ENCODE measurements at places on chromosomes 7 and 10.
A peak's percentile ranks its signal among the peaks of the same experiment; 100 is the strongest.

- DNase-seq: no peak
Measured at GRCh38 chr7:131265227-131265626, 62.4 kb upstream of the MKLN1 start.

DNA sequence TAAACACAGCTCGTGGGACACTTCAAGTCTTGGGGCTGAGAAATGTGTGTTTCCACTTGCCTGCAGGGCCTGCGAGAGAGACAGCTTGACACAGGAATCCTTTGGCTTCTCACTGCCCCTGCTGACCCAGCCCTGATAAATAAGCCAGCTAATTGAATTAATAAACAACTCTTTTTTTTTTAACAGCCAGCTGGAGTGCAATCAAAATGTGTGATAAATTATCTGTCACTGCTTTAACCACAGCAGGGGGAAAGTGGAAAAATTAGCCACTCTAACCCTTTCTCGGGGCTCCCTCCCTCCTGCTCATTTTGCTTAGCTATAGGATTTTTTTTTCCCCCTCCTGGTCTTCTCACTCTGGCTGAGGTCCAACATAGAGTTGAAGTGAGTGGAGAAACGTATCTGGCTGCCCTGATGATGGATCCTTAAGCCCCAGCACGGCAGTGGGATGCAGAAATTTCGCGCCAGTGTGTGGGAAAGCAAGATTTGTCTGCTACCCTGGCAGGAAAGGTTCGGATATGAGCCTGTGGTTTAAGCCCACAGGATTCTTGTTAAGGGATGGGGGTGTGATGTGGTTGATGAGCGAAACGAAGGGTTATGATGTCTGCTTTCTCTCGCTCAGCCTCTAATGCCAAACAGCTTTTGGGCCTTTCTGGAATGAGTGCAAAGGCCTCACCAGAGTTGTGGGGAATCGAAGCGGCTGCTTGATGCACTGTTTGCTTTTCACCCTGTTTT, 173.8 kb downstream of the TRIL start:
- peak; percentile 30 for DNase-seq

DNA sequence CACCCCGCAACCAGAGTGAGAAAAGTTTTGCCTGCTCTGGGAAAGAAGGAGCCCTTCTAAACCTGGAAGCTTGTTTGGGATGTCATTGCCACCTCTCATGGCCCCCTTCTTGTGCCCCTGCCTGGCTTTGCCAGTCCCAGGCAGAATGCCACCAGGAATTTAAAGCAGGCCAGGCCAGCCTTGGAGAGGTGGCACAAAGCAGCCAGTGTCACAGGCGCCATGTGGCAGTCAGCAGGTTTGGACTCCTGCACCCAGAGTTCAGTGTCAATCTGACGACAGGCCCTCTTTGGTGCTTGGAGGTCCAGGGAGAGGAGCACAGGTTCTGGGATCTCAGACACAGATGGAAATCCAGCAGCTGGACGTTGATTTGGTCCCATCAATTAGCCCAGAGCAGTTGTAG, 12.7 kb downstream of the HK1 start:
- DNase-seq: no peak

DNA sequence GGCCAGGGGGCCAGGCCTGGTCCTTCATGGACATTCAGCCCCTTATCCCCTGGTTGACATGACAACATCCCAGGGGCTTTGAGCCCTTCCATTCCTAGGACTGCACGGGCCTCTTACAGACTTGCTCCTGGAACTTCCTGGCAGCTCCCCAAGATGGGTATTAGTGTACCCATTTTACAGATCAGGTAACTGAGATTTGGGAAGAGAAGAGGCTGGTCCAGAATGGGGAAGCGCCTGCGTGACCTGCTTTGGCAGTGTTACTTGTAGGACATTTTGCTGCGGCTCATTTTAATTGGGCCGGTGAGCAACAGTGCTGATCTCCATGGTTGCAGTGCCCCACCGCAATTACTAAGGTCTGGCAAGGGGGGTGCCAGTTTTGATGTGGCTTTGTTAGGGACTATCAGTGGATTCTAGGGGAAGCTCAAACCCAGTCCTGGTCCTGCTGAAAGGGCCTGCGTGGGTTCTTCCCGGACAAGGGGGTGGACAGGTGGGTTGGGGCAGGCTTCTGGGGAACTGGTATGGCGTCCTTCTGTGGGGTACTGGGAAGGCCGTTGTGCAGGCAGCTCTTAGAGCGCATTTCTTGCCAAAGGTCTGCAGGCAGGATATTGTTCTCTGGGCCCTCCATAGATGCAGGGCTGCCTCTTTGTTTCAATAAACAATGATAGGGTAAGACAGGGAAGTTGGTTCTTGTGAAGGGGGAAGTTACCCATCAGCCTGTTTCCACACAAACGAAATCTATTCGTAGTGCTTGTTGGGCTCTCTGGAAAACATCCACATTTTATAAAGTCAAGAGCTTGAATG, 137.6 kb downstream of the RGS10 start:
- DNase-seq: no peak

DNA sequence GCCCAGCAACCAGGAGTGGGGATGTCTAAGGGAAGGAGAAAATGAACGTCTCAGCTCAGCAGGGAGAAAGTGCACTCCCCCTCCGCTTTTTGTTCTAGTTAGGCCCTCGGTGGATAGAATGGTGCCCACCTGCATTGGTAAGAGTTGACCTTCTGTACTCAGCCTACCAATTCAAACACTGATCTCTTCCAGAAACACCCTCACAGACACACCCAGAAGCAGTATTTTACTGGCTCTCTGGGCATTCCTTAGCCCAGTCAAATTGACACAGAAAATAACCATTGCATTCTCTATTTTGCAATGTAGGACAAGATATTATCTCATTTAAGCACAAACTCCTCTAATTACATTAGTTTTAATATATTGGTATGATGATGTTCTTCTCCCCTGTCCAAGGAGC, 106.1 kb upstream of the C7orf33 start:
- DNase-seq: no peak

- no peak for DNase-seq
Measured at GRCh38 chr10:32959006-32959920, 1.2 kb upstream of the ITGB1 start.

DNA sequence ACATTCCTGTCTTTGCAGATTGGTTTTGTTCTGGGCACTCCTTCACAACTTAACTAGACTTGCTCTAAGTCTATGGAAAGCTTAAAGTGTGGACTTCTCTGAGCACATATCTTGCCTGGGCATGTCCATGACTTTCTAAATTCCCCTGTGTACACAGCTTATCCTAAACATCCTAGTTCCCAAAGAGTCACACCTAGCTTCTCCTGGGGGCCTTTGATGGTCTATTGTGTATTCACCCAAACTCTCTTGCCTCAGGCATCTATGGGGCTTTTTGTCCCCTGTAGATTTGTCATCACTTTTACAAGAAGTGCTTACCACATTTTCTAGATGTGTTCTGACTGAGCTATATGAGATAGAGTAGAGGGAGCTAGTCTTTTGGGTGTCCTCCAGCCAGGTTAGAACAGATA, 12.2 kb upstream of the ZNF488 start:
- DNase-seq: no peak

DNA sequence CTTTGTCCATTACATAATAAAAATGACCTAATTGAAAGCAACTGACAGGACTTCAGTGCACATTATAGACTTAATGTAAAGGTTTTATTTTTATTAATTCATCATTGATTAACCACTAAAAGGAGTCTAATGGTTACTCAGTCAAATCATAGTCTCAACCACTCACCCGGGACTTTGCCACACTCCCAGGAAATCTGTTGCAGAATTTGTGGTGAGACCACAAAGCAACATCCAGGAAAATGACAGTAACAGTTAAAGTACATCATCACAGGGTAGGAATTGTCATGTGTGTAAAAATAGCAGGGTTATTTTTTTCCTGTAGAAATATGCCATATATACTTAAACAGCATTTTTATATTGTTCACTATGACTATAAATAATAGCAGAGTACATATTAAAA, 6.3 kb upstream of the HGF start:
- DNase-seq: no peak

- no peak for DNase-seq
Measured at GRCh38 chr10:63055705-63056104, 77.4 kb upstream of the NRBF2 start.

GRCh38 chr10:17685233-17685840, 41.4 kb downstream of the STAM start:
- DNase-seq: no peak

DNA sequence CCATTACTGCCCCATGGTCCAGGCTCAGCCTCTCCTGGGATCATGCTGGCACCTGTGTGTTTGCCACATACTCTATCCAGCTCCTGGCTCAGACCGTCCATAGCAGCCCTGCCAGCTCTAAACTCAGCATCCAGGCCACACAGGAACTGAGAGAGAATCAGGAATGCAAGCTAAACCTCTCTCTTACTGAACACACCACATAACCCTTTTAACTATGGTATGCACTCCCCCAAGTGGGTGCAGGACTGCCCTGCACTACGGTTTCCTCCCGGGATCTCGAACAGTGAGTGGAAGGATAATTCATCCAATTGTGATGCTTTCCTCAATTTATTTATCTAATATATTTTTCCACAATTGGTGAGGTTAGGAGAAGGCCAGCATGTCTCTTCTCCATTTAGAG, 17.1 kb upstream of the ZNF800 start:
- no peak for DNase-seq

GRCh38 chr10:69906425-69906824, 104.7 kb downstream of the COL13A1 start:
- no peak for DNase-seq

DNA sequence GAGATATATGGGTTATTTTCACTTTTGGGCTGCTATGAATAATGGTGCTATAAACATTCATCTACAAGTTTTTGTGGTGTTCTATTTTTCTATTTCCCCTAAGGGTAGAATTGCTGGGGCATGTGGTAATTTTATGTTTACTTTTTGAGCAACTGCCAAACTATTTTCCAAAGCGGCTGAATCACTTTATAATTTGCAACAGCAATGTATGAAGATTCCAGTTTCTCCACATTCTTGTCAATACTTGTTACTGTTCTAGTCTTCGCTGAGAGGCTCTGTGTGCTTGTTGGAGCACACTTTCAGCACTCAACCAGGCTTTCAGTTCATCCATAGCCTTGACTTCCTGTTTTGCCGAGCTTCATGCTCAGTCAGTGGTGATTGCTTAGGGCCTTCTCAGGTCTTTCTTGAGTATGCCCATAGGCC, 39.0 kb downstream of the ADK start:
- no peak for DNase-seq

GRCh38 chr10:97850446-97850845, 803 bp downstream of the GOLGA7B start:
- DNase-seq: no peak

DNA sequence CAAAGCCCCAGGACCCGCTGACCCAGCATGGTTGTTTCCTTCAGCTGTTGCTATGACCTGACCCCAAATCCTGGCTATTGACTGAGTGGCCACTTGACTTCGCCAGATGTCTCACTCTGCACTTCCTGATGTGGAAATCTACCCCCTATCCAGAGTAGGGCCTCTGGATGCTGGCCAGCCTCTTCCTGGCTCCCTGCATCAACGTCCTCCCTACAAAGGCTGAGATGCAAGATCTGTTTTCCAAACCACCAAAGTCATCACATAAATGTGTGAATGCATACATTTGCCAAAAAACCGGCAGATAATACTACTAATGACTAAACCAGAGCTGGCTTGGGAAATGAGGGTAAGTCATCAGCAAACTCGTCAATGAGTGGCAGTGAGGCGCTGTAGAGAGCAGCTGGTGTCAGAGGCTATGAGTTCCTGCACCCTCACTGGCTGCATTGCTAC, 70.4 kb downstream of the PYROXD2 start:
- no peak for DNase-seq

DNA sequence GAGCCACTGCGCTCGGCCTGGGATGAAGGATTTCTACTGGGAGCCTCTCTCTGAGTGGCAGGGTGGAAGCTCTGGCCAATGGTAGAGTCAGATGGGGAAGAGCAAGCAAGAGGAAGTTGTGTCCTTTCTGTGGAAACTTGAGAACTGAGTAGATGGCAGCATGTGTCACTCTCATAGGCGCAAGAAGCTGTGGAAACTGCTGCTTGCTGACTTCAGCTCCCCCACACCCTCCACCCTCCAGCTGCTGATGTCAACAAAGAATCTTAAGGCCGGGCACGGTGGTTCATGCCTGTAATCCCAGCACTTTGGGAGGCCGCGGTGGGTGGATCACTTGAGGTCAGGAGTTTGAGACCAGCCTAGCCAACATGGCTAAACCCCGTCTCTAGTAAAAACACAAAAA, 39.8 kb upstream of the SRGN start:
- DNase-seq: no peak

DNA sequence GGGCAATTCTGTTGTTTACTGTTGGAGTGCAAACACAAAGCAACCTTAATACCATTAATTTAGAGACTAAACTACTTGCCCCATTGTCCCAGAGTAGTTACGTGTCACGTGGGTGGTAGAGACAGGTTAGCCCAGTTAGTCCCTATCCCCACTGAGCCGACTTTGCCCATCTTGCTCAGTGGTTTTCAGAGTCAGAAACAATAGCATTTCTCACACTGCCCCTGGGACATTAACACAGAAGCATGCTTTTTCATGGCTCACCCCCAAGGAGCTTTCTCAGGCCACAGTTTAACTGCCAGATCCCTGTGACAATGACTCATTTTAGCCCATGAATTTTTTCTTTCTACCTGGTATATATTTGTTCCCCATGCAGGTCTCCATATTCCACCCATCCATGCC, 271.0 kb downstream of the POU6F2 start:
- no peak for DNase-seq

DNA sequence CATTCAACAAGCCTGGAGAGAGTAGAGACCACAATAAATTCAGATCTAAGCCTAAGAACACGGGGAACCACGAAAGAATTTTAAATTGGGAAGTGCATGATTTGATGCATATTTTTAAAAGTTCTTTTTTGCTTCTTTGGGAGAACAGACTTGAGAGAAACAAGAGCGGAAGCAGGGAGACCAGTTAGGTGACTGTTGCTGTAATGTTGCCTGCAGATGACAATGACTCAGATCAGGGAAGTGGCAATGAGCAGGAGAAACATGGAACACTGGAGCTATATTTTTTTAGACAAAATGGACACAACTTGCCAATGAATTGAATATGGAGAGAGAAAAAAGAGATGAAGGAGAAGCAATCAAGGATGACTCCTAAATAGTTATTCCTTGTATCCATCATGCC, 125.1 kb downstream of the RAPGEF5 start:
- DNase-seq: no peak

GRCh38 chr7:664997-665735, 61.3 kb upstream of the DNAAF5 start:
- no peak for DNase-seq

DNA sequence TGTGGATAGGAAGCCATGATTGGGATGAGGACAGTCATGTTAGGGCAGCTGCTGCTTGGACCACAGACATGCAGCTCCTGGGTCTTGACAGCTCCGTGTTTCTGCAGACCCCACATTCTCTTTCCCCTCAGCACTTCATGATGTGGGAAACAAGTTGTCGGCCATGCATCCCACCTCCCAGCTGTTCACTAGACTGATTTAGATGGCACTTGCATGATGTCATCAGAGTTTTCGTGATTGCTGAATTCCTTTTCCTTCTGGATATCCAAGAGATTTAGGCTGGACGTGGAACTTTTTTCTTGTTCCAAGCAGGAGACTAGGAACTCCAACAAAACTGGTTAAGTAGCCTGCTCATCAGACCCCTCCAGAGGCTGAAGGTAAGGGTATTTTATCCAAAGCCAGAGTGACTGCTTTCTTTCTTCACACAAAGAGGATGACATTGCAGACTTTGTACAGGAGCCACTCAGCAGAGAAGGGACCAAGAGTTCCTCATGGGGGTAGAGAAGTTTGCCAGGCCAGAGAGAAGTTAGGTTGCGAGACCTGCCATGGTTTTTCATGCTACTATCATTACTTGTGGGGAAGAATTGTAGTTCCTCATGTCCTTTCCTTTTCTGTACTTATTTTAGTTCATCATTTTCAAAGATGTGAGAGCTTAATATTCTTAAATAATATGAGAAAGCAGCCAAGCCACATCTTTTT, 117.7 kb upstream of the GJD4 start:
- no peak for DNase-seq

Measured in BE2C (cell line).